ENCODE measurements at places on chromosomes 12 and 14.

GRCh38 chr14:50451854-50452253, 55.2 kb upstream of the CDKL1 start:
- DNase-seq, result no peak

GRCh38 chr12:96083020-96083719, 47.8 kb upstream of the LTA4H start:
- DNase-seq, result no peak

DNA sequence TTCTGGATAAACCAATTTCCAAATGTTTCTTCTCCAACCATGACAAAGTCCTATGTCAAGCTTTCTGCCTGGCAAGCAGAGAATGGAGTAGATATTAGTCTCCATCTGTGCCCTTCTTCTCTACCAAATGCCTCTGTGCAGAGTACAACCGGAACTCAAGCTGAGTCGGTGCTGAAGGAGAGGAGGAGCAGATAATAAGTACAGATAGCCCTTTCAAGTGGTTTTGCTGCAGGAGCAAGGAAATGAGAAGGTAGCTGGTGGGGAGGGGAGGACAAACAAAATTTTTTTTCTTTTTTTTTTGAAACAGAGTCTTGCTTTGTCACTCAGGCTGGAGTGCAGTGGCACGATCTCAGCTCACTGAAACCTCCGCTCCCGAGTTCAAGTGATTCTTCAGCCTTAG, 14.2 kb upstream of the HELB start:
- DNase-seq, result peak; percentile 91

GRCh38 chr14:61074852-61075251, 93.8 kb downstream of the SLC38A6 start:
- DNase-seq, result no peak

DNA sequence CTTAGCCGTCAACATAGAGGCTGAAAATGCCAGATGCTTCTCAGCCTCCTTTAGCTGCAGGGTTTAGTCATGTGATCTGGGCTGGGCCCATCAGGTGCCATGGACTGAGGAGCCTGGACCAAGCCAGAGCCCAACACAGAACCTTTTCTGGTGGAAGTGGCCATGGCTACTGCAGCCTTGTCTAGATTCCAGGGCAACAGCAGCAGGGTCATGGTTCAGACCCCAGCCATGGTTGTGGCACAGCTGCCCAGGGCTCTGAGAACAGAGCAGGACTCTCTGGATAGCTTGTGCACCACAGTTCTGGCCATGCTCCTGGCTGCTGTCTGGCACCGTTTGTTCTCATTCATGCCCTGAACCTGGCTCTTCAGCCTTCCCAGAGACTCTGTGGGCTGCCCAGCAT, 47.0 kb upstream of the PTGR2 start:
- no peak for DNase-seq

DNA sequence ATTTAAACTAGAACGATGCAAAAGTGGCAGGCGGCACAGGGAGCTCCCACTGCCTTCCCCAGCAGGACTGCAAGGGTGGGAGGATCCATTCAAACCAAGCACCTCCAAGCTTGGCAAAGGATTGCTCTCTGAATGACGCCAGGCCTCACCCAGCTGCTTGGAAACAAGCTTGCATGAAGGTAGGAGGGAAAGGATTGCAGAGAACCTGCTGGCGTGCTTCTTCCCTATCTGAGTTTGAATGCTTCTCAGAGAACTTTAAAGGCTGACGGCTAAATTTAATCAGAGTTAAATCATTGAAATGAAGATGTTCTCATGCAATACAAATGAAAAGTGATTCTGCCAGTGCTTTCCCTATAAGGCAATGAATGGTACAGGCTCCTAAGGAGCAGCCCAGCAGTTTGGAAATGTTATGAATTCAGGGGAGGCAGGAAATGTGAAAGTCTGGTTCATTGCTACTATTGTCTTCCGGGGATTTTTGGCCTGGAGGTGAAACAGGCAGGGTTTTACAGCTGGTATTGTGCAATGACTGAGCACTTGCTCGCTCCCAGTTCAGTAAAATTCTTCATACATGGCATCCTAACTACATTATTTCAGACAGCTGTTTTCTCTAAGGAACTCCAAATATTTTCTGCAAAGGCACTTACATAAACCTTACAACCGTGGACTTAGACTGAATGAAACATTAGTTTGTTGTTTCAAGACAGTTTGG, 31.9 kb upstream of the DUSP6 start:
- DNase-seq, result no peak

DNA sequence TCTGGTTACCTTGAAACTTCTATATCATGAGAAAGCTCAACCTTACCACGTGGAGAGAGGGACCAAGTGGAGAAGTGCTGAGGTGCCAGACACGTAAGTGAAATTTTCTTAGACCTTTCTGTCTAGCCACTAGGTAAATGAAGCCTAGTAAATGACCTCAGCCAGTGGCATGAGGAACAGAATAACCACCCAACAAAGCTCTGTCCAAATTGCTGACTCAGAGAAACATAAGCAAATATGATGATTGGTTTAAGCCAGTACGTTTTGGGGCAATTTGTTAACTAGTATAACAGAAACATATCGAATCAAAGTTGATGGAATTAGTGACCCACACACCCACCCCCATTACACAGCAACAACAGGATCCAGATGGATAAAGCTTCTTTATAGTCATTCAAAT, 75.2 kb upstream of the MAX start:
- no peak for DNase-seq

DNA sequence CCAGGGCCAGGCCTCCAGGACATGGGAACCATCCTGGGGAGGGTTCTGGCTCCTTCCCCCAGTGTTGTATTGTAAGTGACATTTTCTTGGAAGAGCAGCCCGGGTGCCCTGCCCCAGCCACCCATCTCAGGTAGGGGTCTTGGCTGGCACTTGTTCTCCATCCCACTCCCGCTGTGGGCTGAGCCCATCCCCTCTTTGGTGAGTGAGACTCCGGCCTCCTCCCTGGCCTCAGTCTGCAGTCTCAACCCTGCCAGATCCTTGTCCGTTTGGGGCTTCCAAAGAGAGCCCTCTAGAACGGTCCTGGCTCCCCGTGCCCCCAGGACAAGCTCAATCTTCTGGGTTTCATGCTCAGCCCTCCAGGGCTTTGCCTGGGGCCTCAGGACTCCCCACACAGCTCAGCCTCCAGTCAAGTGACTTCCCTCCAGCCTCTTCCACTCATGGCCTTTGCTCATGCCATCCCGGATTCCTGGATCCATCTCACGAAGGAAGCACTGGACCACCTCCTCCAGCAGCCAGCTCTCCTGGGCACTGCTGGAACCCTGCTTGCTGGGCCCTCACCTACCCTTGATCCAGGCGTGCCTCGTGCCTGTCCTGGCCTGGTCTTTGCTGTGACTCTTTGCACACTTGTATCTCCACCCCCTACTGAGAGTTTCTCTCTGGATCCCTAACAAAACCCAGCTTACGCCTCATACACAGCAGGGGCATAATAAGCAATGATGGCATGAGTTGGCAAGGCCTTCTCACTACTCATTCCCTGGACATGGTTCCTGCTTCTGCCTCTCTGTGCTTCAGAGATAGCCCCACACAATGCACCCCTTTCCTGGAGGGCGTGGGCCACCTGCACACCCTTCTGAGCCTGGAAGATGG, 297.4 kb upstream of the RTL1 start:
- DNase-seq, result no peak

DNA sequence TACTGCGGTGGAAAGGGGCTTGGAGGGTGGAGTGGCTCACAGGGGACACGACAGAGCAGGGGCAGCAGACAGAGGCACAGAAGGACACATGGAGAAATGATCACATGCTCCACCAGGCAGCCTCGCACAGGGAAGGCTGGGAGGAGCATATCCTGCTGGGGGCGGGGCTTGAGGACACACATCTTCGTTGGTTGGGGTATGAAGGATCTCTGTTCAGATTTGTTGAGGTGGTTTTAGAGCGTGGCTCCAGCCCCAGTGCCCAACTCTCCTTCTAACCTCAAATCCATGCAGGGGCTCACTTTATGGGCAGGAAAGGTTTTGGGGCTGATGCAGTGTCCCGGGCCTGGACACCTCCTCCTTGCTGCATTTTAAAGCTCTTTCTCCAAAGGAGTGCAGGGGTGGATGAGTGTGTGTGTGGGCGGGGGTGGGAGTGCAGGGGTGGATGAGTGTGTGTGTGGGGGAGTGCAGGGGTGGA, 733 bp upstream of the P3H3 start:
- peak; percentile 26 for DNase-seq

DNA sequence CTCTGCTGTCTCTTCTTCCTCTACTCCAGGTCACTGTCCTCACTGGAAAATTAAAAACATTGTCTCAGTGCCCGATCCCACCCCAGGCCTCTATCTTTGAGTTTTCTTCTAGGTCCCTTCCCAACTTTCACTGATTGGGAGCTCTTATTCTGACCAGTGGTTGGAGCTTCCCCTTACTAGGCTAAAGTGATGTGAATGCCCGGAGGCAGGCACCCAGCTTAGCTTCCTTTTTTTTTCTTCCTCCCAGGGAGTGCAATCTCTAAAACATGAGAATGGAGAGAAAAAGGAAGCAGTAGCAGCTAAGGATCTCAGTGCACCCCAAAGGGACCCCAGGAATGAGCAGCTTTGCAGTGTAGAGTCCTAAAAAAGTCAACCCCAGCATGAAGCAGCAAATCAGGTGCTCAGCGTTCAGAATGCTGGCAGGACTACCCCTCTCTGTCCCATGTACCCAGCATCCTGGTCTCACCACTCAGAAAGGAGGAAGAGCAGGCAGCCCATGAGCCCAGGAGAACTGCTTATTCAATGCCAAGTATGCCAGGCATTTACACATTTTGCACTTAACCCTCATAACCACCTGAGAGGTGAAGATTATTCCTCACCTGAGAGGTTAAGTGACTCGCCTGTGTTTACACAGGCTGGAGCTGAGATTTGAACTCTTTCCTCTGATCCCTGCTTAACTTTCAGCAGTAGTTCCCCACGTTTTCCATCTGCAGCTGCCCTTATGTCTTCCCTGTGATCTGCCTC, 146.2 kb upstream of the PWP1 start:
- DNase-seq, result no peak

GRCh38 chr14:54344445-54344844, 52.4 kb upstream of the CDKN3 start:
- DNase-seq, result no peak

- no peak for DNase-seq
Measured at GRCh38 chr12:69351462-69352236, 3.5 kb downstream of the LYZ start.

DNA sequence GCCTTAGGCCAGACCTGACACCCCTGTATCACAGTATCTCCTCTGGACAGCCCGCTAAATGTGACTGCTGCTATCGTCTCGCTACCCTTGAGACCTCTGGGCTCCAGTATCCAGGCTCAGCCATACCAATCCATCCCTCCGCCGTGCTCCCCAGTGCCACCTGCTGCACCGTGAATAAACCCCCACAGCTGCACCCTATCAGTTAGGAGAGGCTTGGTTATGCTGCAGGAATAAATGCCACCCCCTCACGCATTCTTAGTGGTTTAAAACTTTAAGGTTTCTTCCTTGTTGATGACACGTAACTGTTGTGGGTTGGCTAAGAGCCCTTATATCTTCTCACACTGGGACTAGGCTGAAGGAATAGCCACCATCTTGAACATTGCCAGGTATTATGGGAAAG, 12.1 kb downstream of the CCDC63 start:
- no peak for DNase-seq

DNA sequence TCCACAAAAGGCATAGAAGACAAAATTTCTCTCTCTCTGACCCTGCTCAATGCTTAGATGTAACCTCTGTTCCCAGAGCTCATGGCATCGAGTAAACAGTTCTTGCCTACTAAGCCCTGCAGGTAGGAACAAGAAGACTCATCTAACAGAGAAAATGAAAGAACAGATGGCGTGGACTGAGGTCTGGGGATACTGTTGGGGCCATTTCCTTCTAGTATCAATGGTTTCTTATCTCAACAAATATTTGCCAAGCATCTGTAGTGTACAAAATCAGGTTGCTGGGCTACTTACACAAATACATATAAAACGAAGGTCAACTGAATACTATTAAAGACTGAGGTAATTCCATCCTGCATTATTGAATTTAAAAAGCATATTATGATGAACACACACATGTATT, 93.3 kb downstream of the RIMBP2 start:
- no peak for DNase-seq

DNA sequence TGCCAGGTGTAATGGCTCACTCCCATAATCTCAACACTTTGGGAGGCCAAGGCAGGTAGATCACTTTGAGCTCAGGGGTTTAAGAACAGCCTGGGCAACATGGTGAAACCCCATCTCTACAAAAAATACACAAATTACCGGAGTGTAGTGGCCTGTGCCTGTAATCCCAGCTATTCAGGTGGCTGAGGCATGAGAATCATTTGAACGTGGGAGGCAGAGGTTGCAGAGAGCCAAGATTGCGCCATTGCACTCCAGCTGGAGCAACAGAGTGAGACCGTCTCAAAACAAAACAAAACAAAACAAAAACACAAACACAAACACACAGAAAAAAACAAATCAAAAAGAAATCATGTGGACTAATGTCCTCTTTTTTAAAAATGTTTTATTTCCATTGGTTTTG, 104.4 kb downstream of the NUAK1 start:
- no peak for DNase-seq

GRCh38 chr12:107492393-107493134, 193.0 kb upstream of the PWP1 start:
- no peak for DNase-seq

DNA sequence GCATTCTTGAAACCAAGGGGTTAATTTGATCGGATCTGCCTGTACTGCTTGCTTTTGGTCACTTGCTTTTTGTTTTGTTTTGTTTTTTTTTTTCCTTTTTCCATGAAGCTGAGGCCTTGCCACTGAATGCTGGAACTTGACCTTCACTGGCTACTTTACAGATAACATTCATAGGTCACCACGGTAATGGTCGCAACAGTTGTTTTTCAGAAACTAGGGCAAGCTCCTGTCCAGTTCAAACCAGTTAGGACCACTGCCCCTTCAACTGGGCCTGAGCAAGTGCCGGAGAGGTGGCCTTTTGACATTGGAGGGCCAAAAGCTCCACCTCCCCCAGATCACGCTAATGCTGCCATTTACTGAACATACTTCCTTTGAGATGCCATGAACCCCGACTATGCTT, 147.6 kb downstream of the FOXN3 start:
- no peak for DNase-seq

GRCh38 chr12:52867642-52868041, 18.8 kb upstream of the KRT78 start:
- peak; percentile 9 for DNase-seq

GRCh38 chr12:53096089-53096741, 1.3 kb upstream of the IGFBP6 start:
- DNase-seq, result no peak

DNA sequence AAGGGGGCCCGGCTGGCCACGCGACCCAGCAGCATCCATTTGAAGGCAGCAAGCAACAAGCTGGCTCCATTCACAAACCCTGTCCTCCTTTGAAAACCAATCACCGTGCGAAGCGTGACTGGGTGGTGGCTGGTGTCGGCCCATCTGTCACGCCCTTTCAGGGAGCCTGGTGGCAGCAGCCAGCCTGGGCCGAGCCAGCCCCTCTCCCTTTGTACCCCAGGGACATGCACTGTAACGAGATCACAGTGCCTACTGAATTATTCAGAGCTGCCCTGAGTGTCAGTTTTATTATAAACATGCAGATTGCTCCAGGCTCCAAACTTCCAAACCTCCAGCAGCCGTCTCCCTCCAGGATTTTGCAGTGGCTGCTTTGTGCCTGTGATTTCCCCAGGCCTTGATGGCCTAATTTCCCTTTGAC, 22.3 kb upstream of the CTDSP2 start:
- no peak for DNase-seq

GRCh38 chr14:54493293-54493692, 4.5 kb upstream of the GMFB start:
- DNase-seq, result no peak

- DNase-seq, result no peak
Measured at GRCh38 chr12:106249411-106250135, 1.8 kb upstream of the CKAP4 start.
